ENCODE measurements at places on chromosomes 16 and 17.

DNA sequence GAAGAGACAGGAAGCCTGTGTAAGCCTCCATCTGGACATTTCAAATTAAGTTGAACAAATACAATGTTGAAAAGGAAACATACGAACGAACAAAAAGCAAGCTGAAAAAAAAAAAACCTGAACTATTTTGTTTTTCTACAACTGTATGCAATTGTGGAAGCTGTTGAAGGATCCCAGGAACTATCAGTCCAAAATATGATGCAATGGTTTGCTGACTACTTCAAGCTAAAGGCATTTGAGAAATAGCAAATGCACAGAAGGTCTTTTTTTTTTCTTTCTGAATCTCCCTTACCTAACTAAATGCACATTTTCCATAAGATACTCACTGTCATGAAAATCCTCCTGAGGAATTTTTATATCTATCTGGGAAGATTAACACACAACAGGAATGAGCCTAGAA, 40.2 kb downstream of the MAF start:
- no peak for DNase-seq

DNA sequence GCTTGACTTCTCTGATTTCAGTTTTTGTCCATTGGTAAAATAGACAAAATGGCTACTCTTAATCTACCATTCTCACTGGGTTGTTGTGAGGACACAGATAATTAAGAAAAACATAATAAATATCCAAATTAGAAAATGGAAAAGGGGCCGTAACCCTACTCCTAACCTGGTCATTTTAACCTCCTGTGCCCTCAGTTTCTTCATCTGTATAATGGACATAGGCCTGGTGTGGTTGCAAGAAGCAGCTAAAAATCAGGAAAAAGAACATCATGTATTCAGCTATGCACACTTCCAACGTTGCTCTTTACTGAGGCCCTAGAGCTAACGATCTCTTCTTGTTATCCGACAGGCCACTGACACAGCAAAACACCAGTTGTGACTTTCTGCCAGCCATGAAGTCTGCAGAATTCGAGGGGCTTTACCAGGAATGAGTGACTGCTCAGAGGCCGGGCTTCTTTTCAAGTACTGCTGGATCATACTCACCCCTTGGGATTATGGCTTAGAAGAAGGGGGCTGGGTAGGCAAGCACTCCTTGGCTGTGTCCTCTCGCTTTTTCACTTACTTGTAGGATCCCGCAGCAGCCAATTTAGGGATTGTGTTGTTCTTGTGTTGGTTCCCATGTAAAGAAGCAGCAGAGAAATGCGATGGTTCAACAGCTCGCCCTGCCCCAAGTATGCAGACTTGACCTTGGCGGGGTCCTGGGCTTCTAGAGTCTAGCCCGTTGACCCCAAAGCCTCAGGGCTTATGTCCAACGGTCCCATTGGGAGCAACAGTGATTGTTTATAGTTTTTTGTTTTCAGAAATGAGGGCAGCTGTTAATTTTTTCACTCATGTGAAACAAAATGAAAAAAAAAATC, 20.9 kb downstream of the LDAF1 start:
- DNase-seq: no peak

GRCh38 chr16:16000685-16001084, 51.3 kb downstream of the ABCC1 start:
- DNase-seq: no peak

DNA sequence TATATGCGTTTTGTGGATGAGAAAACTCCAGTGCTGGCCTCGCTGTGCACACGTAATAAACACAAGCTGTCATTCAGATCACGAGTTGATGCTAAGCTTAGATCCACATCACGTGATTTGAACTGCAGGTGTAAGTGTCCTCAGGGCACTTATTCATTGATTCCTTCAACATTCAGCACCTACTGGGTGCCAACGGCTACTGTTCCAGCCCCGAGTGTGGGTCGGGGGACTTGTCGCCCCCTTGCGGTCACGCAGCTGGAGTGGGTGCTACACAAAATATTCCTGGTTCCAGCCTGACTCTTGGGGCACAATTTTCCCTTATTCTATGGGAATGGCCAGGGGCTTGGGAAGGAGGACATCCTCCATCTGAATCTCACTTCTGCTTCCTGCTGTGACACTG, 29.9 kb upstream of the GINS2 start:
- no peak for DNase-seq

DNA sequence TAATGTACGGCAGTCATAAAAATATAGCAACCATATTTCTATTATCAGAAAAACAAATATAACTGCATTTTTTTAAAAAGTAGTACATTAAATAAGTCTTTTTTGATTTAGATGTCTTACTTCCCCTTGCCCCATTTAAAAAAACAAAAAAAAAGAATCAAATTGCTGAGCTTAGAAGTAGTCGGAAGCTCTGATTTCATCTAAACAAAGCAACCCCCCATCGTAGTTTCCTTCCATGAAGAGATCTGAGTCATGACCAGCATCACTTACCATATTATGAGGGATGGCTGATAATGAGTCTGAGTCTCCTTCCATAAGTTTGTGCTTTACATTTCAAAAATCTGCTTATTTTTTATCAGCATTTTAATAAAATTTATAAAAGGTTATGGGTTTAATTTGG, 86.2 kb downstream of the ITFG1 start:
- no peak for DNase-seq

GRCh38 chr17:5584383-5585286, at the start of gene NLRP1:
Gene NLRP1 (minus strand): TSS chr17:5584509. CDS start chr17:5583957, 552 bp downstream.
- DNase-seq: peak; percentile 90

GRCh38 chr17:32191306-32191705, 49.0 kb downstream of the RHOT1 start:
- peak; percentile 75 for DNase-seq

DNA sequence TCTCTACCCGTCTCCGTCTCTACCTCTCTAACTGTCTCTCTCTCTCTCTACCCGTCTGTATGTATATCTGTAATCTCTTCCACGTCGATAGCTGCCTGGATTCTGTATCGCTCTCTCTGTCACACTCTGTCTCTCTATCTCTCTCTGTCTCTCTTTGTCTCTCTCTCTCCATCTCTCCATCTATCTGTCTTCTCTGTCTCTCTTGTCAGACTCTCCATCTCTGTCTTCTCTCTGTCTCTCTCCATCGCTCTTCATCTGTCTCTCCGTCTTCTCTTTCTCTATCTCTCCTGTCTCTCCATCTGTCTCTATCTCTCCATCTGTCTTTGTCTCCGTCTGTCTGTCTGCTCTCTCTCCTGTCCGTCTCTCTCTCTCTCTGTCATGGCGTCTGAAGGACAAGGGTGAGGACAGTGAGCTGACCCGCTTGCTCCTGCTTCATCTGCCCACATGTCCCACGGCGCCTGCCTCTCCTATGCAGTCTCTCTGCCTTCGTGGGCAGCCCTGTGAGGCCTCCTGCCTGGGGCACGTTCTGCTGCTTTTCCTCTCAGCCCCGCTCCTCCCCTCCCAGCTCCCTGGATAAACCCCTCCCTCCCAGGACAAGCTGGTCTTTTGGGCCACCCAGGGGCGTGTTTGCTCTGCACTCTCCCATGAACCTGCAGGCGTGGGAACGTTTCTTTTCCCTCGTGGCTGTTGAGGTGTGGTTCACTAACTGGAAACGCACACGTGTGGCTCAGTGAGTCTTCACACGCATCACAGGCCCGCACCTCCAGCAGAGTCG, 18.9 kb downstream of the ACSF3 start:
- DNase-seq: no peak

DNA sequence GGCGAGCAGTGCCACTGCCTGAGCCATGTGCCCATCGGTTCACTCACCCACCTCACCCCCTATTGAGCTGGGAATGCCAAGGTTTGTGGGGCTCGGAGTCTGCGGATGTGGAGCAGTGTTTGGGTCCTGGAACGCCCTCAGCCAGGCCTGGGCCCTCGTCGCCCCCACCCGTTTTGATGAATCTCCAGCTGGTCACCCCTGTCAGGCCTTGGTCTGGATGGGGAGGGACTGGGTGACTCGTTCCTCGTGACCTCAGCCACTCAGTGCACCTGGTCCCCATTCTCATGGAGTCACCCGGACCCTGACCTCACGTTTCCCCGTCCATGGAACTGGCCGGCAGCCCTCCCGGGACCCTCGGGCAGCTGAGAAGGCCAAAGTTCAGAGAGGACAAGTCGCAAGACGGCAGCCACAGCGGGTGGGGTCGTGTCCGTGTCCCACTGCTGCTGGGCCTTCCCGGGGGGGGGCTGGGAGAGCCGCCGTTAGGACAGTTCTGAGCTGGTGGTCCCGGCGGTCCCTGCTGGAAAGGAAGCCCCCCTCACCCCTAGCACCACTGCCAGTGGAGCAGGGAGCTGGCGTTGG, 23.2 kb downstream of the GSE1 start:
- DNase-seq: no peak

DNA sequence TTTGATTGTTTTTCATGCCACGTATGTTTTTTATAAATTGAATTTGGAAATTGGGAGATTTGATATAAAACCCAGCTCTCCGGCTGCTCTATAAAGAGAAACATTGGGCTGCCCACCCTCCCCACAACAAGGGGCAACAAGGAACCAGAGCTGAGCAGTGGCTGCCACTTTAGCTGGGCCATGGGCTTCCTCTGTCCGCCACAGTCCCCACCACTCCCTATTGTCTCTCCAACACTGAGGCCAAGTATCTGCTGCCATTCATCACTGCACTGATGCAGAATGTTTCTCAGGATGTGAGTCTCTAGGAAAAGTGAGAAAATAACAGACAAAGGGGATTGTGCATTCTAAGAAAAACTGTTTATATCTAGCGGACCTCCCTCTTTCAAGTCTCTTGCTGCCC, 106.8 kb downstream of the LITAF start:
- DNase-seq: no peak

GRCh38 chr16:1950047-1950446, 4.4 kb downstream of the RPL3L start:
- no peak for DNase-seq

- no peak for DNase-seq
Observed at GRCh38 chr16:27483088-27483437, 66.7 kb downstream of the GTF3C1 start.

GRCh38 chr16:89971495-89972243, 23.1 kb downstream of the DEF8 start:
- no peak for DNase-seq

DNA sequence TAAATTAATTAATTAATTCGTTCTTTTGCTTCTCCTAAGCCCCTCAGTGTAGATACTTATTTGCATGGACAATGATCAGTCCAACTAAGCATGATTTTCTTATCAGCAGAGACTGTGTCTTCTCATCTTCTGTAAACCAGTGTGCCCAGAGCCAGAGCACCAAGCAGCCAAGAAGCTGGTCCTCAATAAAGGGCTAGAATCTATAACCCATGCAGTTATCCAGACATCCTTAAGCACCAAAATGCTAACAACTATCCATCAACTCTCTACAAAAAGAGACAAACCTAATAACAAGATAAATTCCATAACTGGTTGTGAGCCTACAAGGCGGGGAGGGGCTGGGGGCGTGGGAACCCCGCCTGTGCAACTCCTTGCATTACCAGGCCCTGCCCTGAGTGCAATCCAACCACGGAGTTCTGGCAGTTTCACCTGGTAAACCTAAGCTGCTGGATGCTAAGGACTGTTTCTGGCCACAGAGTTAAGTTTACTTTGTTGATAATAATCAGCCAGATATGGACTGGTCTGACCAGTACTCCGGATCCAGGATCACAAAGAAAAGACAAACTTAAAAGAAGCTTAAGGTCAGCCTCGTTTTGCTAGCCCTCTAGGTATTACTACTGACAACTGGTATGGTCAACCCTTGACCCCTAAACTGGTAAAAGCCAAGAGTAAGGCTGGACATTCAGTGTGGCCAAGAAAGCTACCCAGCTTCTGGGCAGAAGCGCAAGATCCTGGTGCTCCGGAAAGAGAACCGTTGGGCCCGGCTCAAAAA, 51.5 kb downstream of the ZFHX3 start:
- DNase-seq: no peak

GRCh38 chr17:73667181-73667959, 23.1 kb upstream of the SDK2 start:
- DNase-seq: no peak

DNA sequence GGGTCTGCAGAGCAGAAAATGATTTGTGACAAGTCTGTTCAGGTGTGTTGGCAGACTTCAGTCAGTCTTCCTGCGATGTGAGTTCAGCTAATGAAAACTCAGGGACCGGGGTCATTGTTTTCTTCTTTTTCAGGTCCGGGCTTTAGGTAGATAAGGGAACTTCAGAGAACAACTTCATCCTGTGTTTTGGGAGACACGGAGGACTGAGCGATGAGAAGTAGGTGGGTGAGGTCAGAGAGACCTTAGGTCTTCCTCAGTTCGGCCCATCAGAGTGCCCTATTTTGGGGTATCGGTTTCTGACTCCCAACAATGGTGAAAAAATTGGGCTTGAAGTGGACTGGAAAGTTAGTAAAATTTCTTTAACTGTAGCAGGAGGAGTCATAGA, 88.9 kb upstream of the ATF7IP2 start:
- no peak for DNase-seq

- DNase-seq: no peak
Observed at GRCh38 chr16:3999479-4000325, 116.5 kb downstream of the ADCY9 start.

- DNase-seq: no peak
Observed at GRCh38 chr17:74230896-74231295, 17.5 kb downstream of the TTYH2 start.

- DNase-seq: no peak
Observed at GRCh38 chr17:11170881-11171280, 70.1 kb upstream of the SHISA6 start.

DNA sequence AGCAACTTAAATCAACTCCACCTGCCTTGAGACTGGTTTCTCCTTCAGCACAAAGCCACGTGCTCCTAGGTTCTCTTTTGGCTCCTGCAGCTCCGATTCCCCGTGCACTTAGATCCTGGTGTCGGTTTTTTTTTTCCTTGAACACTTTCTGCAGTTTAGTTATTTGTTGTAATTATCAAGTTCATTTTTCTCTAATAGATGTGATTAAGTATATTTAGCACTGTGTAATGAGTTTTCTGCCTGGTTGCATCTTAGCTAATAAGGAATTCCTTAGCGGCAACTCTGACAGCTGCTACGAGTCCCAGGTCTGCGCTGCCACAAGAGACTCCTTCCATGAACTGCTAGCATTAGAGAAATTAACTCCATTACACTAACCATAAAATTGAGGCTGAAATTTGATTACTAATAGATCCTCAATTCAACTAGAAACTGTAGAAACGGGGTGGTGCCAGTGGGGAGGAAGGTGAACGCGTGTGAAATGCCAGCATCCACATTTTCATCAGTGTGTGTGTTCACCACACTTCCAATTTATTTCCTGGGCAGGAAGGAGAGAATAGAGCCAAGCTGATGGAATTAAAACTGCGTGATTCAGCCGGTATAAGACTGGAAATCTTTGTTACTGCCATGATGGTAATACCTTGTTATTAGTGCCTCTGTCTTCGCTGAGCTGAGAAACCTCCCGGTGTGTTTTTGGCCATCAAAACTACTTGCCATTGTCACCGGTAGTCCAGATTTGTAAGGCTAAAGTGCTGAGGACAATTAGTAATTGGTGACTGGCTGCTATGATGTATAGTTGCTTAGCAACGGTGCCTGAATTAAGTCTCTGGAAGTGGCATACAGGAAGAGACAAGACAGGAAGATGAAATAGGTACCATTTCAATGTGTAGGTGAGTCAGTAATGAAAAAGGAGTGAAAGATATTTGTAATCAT, 232.4 kb downstream of the IRX3 start:
- no peak for DNase-seq

Measured in kidney capillary endothelial cell (primary cell).